Activated CD4-positive, alpha-beta T cell treated with anti-CD3 and anti-CD28 coated beads for 36 hours (primary cell): ENCODE measurements at places on chromosomes 2 and 18.

- no peak for DNase-seq
These were observed 69.9 kb downstream of the RHOB start for GRCh38 chr2:20516646-20517341.

DNA sequence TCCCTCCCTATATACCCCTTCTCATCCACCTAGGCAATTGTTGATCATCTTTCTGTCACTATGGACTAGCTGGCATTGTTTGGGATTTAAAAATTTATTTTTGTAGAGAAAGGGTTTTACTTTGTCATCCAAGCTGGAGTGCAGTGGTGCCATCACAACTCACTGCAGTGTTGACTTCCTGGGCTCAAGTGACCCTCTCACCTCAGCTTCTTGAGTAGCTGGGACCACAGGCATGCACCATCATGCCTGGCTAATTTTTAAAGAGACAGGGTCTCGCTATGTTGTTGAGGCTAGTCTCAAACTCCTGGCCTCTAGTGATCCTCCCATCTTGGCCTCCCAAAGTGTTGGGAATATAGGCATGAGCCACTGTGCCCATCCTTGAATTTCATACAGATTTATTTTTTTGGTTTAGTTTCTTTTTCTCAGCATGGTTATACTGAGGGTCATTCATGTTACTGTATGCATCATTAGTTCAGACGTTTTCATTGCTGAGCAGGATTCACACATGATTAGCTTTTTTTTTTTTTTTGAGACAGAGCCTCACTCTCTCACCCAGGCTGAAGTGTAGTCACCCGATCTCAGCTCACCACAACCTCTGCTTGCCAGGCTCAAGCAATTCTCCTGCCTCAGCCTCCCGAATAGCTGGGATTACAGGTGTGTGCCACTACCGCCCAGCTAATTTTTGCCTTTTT lies 8.6 kb upstream of the PCARE start:
- DNase-seq: no peak

- no peak for DNase-seq
These were observed 209.3 kb upstream of the MYT1L start for GRCh38 chr2:2540406-2540805.

DNA sequence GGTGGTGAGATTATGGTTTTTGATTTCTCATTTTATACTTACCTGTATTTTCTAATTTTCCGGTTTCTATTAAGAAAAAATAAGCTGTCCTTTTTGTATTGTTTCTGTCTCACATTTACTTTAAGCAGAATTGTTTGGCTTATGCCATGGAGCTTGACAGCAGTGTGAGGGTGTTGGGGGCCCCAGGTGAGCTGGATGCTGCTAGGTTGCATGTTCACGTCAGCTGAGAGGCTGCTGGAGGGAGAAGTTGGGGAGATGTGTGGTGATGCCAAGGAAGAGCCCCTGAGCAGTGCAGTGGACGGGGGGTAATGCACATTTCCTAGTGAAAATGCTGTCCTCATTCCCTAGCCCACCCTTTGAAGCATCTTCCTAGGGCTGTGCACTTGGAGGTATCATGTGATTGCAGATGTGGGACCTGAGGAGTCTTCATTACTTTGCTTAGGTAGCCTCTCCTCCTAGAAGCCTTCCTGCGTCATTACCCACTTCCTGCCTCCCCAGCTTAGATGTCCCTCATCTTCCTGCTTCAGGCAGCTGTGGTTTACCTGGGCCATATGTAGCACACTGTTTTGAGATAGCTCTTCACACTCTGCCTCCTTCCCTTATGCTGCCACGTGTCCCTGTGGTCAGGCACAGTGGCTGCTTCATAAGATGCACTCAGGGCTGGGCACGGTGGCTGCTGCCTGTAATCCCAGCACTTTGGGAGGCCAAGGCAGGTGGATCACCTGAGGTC lies 16.2 kb downstream of the ATG16L1 start:
- peak; percentile 85 for DNase-seq

- DNase-seq: no peak
These were observed 4.8 kb downstream of the CCDC195 start for GRCh38 chr2:224711381-224711780.

DNA sequence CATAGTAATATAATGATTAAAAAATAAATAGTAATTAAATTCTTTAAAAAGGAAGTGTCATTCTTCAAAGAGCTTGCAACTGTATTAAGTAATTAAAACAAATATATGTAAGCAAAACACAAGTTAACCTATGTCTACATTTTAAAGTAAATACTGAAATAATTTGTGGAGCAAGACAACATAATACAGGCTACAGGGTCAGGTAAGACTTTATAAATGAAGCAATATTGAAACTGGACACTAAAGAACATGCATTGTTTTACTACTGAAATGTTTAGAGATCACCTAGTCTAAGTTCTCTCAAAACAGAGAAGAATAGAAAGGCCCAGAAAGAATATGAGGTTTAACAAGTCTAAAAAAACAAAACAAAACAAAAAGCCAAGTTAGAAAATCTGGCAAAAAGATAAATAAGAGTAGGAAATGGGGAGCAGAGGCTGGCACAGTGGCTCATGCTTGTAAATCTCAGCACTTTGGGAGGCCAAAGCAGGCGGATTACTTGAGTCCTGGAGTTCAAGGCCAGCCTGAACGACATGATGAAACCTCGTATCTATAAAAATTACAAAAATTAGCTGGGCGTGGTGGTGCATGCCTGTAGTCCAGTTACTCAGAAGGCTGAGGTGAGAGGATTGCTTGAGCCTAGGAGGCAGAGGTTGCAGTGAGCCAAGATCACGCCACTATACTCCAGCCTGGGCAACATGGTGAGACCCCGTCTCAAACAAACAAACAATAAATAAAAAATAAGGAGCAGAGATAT lies 34.4 kb downstream of the VPS54 start:
- no peak for DNase-seq

- no peak for DNase-seq
These were observed 26.8 kb downstream of the B3GNT2 start for GRCh38 chr2:62222674-62223073.

- peak; percentile 94 for DNase-seq
These were observed at the start of gene LPIN1 for GRCh38 chr2:11746376-11746806. Gene LPIN1 (plus strand): TSS chr2:11746632. CDS start chr2:11765542, 18,910 bp downstream.

- no peak for DNase-seq
These were observed 67.3 kb upstream of the RMDN2 start for GRCh38 chr2:37857575-37858399.

DNA sequence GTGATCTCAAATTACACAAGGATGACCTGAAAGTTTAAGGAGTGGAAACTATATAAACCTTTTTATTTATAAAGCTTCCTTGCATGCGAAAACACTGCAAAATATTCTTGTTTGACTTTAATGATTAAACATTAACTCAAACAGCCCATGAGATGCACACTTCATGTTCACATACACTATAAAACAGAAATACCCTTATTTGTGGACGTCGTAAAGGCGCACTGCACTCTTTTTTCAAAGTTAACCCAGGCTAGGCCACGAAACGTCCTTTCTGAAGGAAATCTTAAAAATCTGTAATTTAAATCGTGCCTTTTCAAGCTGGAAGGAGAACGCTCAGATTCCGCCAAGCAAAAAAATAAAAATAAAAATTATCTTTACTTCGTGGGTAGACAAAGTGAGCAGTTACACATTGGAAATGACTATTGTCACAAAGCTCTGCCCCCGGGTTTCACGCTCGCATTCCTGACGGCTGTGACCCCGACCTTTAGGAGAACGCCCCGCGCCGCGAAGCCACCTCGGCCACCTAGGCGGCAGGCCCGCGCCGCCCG lies 728 bp downstream of the FAM168B start:
- DNase-seq: peak; percentile 66

DNA sequence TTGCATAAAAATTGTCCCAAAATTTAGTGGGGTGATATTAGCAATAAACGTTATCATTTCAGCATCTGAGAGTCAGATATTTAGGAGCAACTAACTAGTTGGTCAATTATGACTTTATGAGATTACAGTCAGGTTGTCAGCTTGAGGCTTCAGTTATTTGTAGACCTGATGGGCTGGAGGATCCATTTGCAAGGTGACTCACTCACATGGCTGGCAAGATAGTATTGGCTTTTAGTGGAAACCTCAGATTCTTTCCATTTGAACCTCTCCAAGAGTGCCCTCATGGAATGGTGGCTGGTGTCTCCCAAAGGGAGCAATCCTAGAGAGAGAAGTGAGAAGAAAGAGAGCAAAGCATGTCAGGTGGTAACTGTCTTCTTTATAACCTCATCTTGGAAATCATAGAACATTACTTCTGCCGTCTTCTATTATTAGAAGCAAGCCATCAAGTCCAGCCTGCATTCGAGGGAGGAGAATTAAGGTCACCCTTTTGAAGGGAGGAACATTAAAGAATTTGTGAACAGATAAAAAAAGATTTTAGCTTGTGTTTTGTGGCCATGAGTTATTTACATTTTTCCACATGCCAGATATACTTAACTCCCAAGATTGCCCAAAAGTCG lies 92.5 kb downstream of the HAUS1 start:
- DNase-seq: no peak

DNA sequence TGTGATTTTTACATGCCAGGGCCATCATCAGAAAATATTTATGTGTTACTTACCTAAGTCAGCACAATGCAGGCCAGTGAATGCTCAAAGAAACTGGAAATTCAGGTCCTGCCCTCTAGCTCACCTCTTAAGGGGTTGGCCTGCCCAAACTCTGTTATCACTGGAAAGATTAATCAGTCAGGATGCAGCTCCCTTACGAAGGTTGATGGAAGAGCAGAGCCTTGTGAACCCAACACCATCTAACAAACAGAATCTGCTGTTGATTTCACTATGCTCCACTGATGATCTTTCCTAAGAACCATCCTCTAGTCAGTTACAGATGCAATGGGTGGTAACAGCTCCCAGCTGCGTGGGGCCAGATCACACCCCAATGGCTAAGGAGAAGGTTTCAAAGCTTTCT lies 38.2 kb downstream of the SOX11 start:
- no peak for DNase-seq

DNA sequence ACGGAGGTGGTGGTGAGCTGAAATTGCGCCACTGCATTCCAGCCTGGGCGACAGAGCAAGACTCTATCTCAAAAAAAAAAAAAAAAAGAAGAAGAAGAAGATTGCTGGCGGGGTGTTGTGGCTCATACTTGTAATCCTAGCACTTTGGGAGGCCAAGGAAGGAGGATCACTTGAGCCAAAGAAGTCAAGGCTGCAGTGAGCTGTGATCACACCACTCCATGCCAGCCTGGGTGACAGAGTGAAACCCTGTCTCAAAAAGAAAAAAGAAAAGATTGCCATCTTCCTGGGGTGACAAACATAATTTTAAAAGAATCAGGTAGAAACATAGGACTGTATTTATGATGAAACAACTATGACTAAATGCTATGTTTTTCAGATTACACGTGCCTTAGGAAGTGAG lies 55.1 kb upstream of the EML4 start:
- no peak for DNase-seq
